ENCODE measurements at places on chromosomes 5 and 9.

- no peak for DNase-seq
These were observed 81.7 kb downstream of the ADAMTS2 start for GRCh38 chr5:179263391-179264052.

DNA sequence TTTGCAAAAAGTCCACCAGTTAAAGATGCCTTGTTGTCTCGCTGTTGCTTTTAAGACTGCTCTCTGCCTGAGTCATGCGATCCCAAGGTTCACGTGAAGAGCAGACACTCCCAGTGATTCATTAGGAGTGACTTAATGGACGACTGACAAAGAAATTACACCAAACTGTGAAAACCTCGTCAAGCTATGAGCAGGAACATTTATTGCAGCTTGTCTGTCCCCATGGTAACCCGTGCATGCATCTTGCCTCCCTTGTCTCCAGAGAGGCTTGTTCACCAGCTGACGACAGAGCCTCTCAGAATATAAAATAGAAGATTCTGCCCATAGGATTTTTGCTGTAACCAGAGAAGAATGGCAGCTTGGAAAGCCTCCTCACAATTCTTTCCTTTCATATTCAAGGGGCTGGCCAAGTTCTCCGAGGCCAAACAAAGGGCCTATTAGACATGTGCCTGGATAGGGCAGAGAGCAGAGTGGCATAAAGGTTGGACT, 352.7 kb downstream of the SPOCK1 start:
- no peak for DNase-seq

DNA sequence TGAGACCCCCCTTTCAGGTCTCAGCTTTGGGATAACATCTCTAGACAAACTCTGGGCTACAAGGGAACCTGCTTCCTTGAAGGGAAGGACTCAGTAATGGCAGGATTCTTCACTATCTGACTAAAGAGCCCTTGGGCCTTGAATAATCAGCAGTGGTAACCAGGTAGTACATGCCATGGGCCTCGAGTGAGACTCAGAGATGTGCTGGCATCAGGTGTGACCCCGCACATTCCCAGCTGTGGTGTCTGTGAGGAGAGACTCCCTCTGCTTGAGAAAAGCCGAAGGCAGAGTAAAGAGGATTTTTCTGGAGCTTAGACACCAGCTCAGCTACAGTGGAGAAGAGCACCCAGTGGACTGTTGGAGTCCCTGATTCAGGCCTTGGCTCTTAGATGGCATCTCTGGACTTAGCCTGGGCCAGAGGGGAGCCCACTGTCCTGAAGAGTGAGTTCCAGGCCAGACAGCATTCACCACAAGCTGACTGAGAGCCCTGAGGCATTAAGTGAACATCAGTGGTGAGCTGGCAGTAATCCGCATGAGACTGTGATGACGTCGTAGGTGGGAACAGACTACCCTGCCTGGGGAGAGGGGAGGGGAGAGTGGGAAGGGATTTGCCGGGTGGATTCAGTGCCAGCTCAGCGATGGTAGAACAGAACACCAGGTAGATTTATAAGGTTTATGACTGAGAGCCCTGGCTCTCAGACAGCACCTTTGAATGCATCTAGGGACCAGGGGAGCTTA, 5.3 kb upstream of the ZNF782 start:
- no peak for DNase-seq

- no peak for DNase-seq
These were observed 65.7 kb upstream of the ANKH start for GRCh38 chr5:14937254-14937653.

DNA sequence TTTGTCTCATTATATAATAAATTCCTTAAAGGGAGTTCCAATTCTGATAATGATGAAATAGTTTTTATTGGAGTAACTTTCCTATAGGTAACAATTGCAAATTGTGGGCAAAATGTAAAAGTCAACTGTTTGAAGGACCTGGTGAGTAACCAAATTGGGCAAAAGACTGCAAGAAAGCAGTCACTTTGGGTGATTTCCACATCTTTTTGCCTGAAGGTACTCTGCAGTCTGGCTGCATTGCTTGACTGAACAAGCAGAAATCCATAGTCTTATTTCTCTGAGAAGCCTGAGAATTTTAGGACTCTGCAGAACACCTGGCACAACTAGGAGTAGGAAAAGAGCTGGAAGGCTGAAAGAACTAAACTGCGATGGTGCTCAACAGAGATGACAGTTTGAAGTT, 114.9 kb downstream of the HOMER1 start:
- DNase-seq = no peak

DNA sequence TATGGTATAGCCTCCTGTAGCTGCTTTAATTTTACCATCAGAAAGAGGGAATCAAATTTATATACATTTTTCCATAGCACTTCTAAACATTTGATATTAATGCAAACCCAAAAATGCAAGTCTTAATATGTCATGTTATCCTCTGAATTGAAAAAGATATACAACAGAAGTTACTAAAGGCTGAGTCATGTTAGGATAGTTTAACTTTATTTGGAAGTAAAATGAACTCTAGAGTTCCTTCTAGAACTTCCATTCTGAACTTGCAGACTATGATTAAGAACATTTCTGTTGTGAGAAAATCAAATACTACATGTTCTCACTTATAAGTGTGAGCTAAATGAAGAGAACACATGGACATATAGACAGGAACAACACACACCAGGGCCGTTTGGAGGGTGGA, 317.3 kb upstream of the PRR16 start:
- DNase-seq = no peak

All from naive thymus-derived CD8-positive, alpha-beta T cell (primary cell).